ENCODE measurements at places on chromosomes 7 and 10.

- DNase-seq: no peak
These were observed 44.1 kb upstream of the CDK6 start for GRCh38 chr7:92880212-92881090.

DNA sequence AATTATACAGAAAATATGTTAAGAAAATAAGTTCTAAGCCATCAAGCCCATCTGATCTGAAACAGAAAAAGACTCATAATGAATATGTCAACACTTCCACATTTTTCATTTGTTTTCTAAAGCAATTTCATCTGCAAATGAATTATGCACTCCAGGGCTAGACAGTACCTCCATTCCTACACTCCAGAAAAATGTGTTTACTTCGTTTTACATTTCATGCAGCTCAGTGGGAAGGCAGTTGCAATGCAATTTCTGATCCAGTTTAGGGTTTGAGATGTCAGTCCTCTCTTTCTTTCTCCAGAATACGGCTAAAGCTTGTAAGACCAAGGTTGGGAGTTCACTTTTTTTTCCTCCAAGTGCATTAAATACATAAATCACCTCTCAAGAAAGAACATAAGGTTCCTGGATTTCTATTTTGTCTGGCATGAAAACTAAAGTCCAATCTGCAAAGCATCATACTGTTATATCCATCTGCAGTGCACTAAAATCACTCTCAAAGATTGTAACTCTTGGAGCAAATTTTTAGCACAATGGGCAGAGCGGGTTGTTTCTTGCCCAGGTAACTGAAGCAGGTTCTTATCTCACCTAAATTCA is 348.8 kb upstream of the C7orf33 start:
- DNase-seq: no peak

DNA sequence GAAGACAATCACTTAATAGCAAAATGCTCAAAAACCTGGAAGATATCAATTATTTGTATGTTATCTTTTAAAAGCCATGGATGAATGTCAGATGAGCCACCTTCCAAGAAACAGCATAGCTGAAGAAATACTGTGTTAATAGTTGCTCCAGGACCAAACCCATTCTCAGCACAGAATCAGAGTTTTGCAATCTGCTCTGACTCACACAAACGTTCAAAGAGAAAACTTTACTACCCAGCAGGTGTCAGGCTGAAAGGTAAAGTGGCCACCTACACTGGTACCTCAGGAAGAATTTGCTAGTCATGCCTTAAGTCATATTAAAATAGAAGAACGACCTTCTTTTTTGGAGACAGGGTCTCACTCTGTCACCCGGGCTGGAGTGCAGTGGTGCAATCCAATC is 526.5 kb downstream of the PARD3 start:
- no peak for DNase-seq

- no peak for DNase-seq
These were observed 362.5 kb upstream of the ZMIZ1 start for GRCh38 chr10:78706256-78706655.

GRCh38 chr10:36248304-36248981 is 606.3 kb upstream of the FZD8 start:
- DNase-seq: no peak

- DNase-seq: no peak
These were observed 82.0 kb downstream of the FOXL3 start for GRCh38 chr7:371779-372545.

DNA sequence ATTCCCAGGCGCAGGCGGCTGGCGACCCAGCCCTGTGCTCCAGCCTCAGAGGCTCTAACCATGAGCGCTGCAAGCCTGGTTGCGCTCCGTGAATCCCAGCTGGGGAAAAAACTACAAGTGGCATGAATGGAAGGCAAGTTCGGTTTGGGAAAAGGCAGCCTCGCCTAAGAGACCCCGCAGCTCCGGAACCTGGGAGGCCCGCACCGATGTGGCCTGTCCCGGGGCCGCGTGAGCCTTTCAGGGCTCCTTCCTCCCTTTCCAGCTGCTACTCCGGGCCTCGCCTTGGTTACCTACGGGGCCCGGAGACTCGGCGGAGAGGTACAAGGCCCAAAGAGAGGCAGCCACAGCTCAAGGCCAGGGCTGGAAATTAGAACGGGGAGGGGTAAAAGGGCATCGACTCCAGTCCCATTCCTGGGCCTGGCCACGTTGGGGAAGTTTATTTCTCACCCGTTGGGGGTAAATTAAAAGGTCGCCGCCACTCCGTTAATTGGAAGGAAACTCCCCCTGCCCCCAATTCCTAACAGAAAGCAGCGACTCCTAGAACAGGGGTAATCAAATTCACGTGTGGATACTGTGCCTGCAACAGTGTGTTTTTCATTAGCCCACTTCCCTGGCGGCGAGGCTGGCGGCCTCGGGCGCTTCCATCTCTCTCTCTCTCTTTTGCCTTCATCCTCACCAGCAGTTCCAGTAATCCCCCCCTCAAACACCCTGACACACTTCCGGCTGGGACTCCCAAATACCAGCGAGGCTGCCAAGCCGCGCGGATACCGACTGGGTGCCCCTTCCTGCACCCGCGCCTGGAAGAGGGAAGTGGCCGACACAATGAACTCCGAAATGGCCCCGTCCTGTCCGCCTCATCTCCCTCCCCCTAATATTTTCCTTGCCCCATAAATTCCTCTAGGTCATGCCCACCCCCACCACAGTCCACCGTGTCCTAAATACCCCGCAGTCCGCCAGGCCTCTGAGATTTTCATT is 1.5 kb upstream of the HOXA9 start:
- DNase-seq: no peak

- DNase-seq: no peak
These were observed 77.3 kb upstream of the RPA3 start for GRCh38 chr7:7795630-7796121.

DNA sequence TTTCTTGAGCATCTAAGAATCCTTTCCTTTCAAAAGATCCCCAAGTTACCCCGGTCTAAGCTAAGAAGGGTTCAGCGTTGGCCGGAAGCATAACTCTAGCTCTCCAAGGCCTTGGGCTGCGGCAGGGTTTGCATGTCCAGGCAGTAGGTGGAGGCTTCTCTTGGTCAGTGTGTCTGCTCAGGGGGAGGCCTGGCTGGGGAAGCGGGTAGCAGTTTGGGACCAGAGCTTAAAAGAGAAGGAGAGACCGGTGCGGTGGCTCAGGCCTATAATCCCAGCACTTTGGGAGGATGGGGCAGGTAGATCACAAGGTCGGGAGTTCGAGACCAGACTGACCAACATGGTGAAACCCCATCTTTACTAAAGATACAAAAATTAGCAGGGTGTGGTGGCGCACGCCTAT is 226.3 kb downstream of the MGMT start:
- DNase-seq: no peak

DNA sequence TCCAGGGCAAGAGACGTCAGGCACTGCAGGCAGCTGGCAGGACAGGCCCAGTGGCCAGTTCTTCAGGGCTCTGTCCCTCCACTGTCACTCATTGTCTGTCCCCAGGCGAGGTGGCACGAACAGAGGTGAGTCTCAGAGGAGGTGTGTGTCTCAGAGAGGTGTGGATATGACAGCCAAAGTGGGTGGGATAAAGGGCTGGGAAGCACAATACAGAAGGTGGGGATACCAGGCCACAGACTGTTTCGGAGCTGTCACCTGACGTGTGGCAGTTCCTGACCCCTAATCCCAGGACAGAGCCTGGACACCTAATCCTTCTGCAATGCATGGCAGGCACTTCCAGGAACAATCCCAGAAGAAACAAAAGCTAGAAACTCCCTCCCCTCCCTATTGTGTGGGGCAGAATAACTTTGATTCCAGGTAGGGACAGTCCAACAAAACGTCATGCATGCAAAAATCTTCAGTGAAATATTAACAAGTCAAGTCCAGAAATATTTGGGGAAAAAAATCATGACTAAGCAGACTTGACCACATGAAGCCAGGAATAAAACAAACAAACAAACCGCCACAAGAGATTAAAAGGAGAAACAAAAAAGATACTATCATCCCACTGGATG is 11.6 kb downstream of the KLRG2 start:
- no peak for DNase-seq

DNA sequence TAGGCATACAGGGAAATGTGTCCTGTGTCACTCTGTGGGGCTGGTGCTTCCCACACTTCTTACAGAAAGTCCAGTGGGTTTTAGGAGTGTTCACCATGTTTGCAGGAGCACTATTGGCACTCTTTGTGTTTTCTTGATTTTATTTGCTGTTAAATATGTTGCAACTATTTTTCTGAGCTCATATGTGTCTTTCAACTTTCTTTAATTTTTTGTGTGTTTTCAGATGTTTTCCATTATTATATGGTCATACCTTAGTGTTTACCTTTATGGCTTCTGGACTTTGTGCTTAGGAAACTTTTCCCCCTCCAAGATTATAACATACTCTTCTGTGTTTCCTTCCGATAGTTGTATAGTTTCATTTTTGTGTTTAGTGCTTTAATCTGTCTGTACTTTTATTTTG is 20.8 kb upstream of the NUDCD3 start:
- DNase-seq: no peak

DNA sequence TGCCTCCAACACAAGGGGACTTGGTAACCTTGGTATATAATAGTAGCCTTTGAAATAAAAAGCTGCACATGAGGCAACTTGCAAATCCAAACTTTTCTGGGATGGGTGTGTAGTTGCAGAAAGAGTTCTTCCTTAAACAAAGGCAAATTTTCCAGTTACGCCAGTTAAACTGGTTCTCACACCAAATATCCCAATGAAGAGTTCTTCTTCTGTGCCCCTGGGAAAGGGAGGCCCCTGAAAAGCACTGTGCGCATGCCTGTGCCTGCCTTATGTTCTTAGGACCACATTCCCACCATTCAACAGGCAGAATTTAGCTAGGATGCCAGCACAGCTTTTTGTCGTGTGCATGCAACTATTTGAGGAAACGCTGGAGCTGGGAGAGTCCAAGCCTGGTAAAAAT is 164.8 kb upstream of the SLC25A13 start:
- DNase-seq: no peak

DNA sequence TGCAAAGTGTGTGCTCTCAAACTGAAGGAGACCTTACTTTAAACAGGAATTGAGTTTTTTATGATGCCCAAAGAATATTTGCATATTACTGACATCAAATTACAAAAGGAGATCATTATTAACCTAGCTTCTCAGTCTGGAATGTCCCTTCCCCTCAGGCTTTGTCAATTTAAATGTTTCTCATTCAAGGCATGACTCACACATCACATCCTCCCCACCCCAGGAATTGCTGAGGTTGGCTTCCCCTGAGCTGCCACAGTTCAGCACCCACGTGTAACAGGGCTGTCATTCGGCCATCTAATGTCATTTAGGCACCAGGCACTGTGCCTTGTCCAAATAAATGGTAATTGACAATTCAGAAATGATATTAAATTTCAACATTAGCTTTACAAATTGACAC is 305.9 kb upstream of the MGMT start:
- no peak for DNase-seq

DNA sequence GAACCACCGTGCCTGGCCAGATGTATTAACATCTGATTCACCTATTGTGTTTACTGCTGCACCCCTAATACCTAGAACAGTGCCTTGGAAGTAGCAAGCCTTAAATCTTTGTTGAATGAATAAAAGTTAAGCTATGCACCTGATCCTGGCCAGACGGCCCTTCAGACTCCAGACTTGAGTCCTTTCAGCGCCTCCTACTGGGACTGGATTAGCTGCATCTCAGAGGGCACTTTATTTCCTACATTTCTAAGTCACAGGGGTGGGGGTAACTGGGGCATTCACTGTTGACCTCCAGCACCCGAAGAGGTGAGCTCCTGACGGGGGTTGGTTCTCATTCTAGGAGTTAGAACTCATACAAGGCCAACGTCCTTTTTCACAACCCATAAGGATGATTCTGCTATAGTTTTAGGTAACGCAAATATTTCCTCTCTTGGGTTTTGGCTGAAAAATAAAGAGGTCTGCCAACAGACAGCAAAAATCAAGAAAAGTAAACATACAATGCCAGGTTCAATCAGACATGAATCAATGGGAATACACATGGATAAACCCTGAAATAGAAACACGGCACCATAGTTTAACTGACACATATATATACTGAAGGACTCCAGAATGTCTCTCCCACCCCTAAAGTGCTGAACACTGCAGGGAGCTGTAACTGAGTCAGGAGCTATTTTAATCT is 48.0 kb upstream of the DLG5 start:
- no peak for DNase-seq

- no peak for DNase-seq
These were observed 75.8 kb downstream of the OR13A1 start for GRCh38 chr10:45239642-45240041.

GRCh38 chr10:80579849-80580637 is 42.3 kb downstream of the SH2D4B start:
- DNase-seq: no peak

DNA sequence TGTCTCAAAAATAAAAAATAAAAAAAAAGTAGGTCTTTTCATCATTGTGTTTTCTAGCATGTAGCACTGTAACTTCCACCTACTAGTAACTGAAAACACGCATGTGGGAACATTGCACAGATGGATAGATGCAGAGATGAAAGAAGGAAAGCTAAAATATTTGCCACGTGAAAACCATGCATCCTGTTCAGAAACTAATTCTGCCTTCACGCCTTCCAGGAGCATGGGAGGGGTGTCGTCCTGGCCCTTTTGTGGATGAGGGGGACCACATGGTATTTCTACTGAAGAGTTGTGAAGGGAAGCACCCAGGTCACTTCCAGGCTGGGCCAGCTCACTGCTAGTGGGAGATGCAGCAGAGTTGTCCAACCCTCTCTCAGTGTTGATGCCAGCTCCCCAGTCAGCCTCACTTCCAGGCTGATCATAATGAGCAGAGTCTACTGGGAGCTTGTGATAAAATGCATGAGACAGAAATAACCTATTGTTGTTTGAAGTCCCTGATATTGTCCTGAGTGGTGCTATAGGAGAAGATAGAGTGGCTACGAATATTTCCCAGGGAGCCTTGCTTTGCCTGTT is 287.1 kb upstream of the CELF2 start:
- DNase-seq: no peak

DNA sequence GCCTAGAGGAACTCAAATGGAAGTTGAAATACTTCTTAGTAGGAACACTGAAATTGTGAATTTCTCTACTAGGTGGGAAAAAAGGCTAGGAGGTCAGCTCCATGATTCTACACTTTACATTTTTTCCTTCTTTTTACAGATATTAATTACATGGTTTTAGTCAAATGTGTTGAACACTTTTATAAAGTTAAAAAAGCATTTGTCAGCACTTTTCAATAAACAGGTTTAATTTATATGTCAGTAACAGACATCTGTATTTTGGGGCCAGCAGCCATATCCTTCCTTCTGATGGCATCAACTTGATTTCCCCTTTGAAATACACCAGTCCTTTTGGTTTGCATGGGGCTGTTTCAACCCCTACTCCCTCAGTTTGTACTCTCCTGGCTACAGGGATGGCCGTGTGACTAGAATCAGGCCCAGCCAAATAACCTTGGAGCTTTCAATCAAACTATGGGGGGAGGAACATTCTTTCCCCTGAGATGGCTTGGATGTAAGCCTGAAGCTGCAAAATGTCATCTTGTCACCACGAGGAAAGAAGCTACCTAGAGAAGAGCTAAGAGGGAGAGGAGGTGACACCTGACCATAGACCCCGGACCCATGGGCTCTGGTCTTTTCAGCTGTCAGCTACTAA is 171.0 kb upstream of the NEBL start:
- DNase-seq: no peak

DNA sequence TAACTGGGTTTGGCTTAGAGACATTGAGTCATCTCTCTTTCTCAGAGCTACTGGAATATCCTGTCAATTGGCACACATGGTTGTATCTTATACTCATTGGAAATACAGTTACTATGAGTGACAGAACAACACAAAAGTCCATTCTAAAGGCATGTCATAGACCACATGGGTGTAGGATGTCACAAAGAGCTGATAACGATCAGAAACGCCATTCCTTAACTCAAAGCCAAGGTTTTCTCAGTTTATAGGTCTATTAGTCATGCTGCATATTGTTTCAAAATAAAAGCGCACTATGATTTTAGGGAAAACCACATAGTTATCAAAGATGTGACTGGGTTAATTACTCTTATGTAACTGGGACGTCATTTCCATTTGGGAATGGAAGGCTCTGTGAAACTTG is 147.2 kb upstream of the FAM171A1 start:
- DNase-seq: no peak
